HuH-7 (cell line): ENCODE measurements at places on chromosomes 1 and 21.
A peak's percentile ranks its signal among the peaks of the same experiment; 100 is the strongest.

DNA sequence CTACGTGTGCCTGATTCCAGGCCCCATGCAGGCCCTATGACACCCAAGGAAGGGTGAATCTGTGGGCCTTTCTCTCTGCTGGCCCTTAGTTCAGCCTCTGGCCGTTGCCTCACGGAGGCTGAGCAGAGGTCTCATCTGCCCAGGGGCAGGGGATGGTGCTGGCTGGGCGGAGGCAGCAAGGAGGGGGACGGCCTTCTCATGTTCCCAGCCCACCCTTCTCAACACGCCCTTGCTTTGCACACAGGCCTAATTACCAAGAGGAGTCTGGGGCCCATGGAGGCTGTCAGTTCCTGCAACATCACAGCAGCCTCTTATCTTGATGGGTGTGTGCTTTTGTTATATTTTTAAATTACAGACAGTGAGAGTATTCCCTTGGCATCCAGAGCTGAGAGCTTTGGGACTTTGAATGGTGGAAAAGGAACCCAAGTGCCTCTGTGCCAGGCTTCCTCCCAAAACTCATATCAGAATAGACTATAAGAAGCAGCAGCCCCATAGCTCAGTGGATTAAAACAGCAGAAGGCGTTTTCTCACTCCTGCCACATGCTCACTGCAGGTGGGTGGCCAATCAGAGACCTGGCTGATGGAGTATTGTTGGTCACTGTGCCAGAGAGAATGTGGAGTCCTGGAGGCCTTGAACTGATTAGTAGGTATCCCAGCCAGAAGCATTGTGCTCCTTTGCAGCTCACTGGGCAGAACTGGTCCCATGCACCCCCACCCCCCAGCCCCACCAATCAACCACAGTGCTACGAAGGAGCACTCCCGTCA lies 164.9 kb downstream of the CAMTA1 start:
- no peak for DNase-seq

- DNase-seq = no peak
These were observed 10.5 kb downstream of the MAEL start for GRCh38 chr1:166999500-167000055.

DNA sequence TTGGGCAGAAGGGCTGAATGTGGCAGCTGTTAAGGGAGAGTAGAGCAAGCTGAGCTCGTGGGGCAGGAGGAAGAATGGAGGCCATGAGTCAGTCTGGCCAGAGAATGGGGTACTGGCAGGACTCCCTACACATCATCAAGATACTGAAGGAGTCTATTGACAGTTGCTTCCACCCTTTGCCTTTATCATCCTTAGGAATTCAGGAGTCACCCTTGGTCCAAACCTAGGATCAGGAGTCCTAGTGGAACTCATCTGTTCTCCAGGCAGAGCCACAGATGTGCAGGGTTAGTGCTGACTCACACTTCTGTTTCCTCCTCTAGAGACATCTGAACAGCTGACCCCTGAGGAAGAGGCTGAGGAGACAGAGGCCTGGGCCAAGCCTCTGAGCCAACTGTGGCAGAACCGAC lies 18.7 kb upstream of the ST3GAL3 start:
- no peak for DNase-seq

DNA sequence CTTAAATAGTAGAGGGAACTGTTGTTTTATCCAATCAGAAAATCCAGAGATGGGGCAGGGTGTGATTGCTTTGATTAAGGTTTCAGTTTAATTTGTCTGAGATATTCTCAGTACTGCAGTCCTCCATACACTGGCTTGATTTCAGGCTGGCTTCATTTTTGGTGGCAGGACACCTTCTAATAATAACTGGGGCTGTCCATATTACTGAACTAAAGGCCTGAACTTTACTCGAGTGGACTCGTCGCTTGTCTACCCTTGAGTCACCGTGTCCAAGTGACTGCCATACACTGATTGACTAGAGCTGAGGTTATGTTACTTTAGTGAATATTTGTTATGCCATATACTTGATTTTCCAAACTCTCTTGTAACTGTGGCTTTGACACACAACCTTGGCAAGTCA lies 228.8 kb downstream of the DNAH14 start:
- DNase-seq = no peak

GRCh38 chr1:190320952-190321351 lies 156.7 kb downstream of the BRINP3 start:
- DNase-seq = no peak

GRCh38 chr1:201427963-201428362 lies 6.4 kb upstream of the TNNI1 start:
- no peak for DNase-seq

DNA sequence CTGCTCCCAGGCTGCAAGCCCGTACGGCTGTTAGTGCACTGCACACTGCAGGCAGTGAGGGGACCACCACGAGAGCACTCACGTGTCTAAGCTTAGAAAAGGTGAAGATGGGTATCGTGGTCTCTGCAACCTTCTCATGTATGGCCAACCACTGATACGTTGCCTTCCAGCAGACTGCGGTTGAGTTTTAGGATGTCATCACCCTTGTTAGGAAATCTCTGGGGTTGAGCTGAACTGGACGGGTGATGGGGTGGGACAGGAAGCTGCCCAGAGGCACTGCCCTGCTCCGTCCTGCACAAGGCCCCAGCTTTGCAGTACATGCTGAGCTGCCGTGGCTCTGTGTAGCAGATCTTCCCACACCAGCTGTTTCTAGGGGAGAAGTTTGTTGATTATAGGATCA lies 43.3 kb downstream of the FAAP20 start:
- DNase-seq = no peak

GRCh38 chr1:3162322-3162882 lies 93.4 kb downstream of the PRDM16 start:
- no peak for DNase-seq

- no peak for DNase-seq
These were observed 15.7 kb upstream of the PHC2 start for GRCh38 chr1:33446590-33446989.

- DNase-seq = no peak
These were observed 9.3 kb downstream of the F5 start for GRCh38 chr1:169576935-169577331.

GRCh38 chr1:234893725-234894630 lies 234.7 kb downstream of the TOMM20 start:
- DNase-seq = no peak

DNA sequence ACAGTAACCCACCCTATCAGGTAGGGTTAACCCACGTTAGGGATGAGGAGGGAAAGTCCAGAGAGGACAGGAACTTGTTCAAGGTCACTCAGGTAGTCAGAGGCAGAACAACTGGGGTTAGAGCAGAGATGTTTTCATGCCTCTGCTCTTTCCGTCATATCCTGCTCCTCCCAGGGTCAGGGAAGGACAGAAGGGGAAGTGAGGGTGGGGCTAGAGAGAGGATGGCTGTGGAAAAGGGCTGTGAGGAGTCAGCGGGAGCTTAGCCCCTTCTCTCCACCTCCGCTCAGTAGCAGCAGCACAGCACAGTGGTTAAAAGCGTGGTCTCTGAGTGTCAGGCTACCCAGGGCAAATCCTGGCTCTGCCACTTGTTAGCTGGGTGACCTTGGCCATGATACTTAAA lies 36.5 kb downstream of the DDX20 start:
- DNase-seq = no peak

DNA sequence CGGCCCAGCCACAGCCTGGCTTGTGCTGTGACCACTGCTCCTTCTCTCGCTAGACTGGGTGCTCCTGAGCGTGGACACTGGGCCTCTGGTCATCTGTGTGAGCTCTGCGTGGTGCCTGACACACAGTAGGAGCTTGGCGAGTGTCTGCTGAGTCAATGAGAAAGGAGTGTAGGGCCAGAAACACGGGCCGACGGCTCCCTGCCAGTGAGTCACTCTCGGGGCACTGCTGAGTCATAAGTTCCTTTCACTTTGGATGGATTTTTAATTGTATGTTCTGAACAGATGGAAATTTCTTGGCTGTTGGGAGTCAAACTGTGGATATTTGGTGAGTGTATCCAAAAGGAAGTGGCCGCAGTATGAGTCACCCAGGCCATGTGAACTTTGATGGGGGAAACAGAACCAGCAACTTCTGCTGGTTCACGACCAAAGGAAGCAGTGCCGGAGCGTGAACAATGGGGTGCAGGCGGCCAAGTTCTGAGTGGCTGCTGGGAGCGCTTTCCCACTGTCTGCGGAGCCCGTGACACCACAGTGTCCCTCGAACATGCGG lies 41.0 kb upstream of the COL18A1 start:
- DNase-seq = no peak

- DNase-seq = peak; percentile 0
These were observed 473.3 kb downstream of the NEGR1 start for GRCh38 chr1:71809085-71809484.

DNA sequence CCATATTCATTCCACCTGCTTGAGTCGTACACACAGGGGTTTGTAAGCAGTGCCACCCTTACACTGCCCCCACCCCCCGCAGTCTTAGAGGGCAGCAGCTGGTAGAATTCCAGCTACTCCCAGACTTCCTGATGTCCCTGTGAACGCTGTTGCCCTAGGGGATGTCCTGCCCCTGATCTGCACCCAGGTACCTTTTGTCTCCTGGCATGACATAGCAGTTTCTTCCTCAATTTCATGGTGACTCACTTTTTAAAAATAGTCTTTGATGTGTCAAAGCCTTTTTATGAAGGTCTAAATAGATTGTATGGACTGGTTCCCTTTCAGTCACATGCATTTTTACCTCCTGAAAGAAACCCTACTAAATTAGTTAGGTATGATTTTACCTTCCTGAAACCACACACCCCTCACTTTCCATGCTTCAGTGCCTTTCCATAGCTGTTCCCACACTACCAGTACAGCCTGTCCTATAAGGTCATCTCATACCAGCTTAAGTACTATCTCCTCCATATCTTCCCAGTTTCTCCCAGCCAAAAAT lies 76.4 kb downstream of the ST3GAL3 start:
- DNase-seq = no peak

DNA sequence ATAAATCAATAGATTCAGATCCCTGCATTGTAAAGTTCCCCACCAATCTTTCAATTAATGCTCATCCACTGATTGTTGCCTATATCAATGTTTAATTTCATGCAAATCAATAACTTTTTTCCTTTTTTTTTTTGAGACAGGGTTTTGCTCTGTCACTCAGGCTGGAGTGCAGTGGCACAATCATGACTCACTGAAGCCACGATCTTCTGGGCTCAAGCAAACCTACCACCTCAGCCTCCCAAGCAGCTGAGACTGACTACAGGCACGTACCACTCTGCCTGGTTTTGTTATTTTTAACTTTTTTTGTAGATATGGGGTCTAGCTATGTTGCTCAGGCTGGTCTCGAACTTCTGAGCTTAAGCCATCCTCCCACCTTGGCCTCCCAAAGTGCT lies 25.7 kb downstream of the DIO1 start:
- no peak for DNase-seq

GRCh38 chr1:1038694-1039093 lies 18.8 kb downstream of the AGRN start:
- DNase-seq = no peak

DNA sequence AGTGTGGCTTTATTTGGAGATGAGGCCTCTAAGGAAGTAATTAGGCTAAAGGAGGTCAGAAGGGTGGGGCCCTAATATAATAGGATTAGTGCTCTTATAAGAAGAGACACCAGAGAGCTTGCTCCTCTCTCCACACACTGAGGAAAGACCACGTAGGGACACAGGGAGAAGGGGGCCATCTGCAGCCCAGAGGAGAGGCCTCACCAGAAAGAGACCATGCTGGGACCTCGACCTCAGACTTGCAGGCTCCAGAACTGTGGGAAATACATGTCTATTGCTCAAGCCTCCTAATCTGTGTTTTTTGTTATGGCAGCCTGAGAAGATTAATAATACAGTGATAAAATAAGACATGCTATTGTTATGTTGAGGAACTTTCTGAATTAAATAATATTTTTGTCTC lies 8.3 kb downstream of the RCAN1 start:
- DNase-seq = no peak

- DNase-seq = no peak
These were observed 12.4 kb downstream of the HOOK1 start for GRCh38 chr1:59827055-59827643.

DNA sequence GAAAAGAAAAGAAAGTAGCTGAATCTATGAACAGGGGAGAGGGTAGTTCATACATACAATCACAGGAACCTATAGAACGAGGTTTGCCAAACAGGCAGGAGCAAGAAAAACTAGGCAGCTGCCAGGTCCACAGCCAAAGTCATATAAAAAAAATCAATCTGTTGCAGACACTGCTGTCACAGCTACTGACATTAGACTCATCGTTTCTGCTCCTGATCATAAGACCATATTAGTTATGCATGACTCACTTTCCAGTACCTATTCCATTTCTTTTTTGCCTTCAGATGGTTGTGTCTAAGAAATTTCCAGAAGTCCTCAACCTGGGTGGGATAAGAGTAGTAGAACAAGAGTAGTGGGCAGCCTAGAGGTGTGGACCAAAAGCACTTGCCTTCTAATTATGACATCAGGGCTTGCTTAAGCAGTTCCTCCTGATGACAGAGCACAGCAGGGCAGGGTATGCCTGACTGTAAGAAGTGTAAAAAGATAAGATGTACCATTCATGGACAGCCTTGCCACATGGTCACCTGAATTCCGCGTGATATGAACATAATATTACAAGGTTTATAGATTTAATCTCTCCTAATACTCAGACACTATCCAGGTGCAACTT lies 323.2 kb upstream of the SGIP1 start:
- no peak for DNase-seq

DNA sequence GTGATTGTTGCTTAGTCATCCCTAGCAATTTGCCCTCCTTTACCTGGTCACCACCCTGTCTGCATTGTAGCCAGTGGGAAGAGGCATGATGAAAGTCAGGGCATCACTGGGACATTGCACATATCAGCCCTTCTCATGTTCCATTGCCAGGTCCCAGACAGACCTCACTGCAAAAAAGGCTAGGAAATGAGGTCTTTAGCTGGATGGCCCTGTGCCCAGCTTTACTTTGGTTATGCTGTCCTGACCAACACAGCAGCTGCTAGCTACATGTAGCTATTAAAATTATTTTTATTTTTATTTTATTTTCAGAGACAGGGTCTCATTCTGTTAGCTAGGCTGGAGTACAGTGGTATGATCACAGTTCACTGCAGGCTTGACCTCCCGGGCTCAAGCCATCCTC lies 52.9 kb downstream of the TNN start:
- DNase-seq = no peak

DNA sequence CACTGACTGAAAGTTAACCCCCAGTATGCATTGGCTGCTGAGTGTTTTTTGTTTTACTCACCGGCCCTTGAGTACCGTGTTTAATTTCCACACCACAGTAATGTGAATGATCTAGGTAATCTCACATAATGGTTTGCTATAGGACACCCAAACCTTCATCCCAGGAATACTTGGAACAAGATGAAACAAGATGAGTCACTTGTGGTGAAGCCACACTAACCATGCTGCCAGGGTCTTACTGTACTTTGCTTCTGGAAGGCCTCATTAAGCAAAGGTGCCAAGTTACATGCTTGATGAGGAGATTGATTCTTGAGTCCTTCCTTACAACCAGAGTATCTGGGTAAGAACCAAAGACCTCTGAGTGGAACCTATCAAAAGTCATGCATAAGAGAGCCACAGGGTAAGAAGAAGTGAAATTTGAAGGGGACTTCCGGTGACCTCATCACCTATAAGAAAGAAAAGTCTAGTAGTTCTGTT lies 163.3 kb downstream of the NRIP1 start:
- DNase-seq = no peak
